ENCODE measurements at places on chromosomes 11 and 22.
A peak's percentile ranks its signal among the peaks of the same experiment; 100 is the strongest.

GRCh38 chr11:7638710-7639642 lies 34.3 kb downstream of the CYB5R2 start:
- no peak for DNase-seq

- DNase-seq, result no peak
These were observed 40.0 kb upstream of the FIBIN start for GRCh38 chr11:26953770-26954392.

DNA sequence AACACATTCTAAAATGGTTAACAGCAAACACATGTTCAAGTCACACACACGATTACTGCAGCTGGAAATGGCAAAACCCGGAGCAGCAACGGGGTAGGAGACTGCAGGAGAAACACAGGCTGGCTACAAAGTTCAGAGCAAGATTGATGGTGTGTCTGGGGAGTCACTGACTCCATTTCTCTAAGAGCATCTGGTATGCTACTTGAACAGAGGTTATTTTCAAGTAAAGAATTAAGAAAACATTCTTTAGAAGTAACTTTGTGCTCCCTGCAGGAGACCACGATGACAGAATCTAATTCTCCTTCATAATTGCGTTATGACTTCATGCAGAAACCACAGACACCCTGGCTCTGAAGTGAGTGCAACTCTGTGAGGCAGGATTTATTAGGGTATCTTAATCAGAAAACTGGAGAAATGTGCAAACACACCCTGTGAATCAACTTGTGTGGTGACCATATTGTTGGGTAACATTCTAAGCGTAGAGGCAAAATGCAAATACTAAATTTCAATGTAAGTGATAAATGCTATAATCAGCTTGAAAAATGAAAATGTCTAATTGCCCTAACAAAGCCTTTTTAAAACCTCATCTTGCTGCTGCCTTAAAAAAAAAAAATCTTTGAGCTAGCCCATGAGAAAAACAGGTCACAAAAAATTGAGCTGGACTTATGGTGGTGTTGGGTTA lies 303.0 kb downstream of the CADM1 start:
- no peak for DNase-seq

- no peak for DNase-seq
These were observed 89.4 kb upstream of the IGLL5 start for GRCh38 chr22:22798232-22798616.

DNA sequence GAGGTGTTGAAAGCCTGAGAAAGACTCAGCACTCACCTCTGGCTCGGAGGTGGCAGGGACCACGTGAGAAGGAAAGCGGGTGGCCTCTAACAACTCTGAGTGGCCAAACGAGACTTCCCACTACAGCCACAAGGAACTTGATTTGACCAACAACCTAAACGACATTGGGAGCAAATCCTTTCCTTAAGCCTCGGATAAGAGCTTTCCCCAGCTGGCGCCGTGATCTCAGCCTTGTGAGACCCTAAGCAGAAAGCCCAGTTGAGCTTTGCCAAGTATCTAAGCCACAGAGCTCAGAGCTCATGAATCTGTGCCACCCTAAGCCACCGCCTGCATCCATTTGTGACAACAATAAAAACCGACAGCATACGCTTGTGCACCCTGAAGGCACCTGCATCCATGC lies 636.0 kb downstream of the TBC1D22A start:
- no peak for DNase-seq

GRCh38 chr11:115347106-115347505 lies 157.1 kb downstream of the CADM1 start:
- no peak for DNase-seq

GRCh38 chr22:27881421-27881820 lies 37.6 kb downstream of the PITPNB start:
- DNase-seq, result no peak

DNA sequence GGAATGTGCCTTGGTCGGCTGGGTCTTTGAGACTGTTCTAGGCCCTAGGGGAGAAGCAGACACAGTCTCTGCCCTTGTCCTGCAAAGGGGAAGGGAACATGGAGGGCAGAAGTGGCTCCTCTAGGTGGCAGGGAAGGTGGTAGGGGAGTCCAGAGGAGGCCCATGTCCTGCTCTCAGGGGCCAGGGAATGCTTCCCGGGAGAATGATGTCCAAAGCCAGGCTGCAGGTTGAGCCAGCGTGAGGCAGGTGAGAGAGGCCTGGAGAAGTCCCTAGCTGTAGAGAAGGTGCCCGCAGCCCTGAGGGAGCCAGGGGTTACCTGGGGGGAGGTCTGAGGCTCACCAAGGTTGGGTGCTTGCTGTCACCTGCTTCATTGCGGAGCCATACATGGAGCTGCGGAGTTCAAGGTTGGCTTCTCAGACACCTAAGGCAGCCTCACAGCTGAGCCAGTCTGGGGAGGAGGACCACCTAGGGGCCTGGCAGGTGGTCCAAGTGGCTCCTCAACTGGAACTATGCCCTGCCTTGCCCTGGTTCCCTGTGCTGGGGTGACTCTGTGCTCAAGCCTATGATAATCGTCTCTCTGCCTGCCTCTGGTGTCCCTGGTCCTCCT lies 46.1 kb downstream of the SMIM38 start:
- no peak for DNase-seq

GRCh38 chr22:19495562-19496323 lies 16.0 kb downstream of the CDC45 start:
- no peak for DNase-seq

DNA sequence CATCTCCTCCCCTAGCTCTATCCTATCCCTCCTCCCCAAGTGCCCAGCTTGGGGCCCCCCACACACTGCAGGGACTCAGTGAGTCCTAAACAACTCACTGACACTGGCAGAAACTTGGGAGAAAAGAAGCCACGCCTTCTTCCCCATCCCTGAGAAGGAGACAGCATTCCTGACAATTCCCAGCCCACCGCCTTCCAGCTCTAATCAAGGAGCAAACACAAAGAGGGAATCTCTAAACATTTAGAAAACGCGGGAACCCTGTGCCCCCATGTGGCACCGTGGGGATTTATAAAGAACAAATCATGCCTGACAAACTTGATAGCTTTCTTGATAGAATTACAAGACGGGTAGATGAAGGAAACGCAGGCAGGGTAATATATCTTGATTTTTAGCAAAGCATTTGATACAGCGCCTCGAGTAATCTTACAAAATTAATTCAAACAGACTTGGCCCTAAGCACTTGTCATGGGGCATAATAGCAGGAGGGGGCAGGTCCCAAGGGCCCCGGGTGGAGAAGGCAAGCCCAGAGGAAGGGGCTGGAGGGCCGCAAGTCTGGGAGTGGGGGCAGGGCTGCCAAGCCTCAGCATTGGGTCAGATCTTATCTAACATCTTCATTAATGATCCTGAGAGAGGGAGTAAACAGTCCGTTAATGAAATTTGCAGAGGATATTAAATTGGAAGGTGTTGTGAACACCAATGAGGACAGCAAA lies 4.5 kb downstream of the CHST1 start:
- DNase-seq, result no peak

DNA sequence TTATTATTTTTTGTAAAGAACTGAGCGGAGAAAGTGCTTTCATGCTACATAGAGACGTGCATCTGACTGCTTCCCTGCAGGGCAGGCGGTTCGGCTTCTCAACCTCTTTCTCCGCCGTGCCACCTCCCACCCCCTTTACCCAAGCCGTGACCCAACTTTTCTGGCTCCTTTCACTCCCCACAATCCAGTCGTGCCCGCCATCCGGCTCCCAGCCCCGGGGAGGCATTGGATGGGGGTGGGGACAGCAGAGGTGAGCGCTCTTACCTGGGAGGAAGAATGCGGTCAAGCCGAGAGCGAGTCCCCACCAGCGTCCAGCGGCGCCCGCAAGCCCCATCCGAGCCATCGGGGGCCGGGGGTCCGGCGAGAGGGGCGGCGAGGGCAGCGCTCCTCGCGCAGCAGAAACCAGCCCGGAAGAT lies 781 bp downstream of the NECTIN1 start:
- peak; percentile 20 for DNase-seq

GRCh38 chr11:105609832-105610781 lies at the start of gene GRIA4:
TSS of gene GRIA4 (plus strand) at chr11:105610073. CDS start at chr11:105610998, 925 bp downstream.
- DNase-seq, result peak; percentile 7

- DNase-seq, result no peak
These were observed 128.3 kb downstream of the TEAD1 start for GRCh38 chr11:12802418-12803085.

Measured in activated CD4-positive, alpha-beta T cell treated with anti-CD3 and anti-CD28 coated beads, Interleukin-2, amount 50 U/mL, for 48 hours (primary cell).